ENCODE measurements at places on chromosomes 11 and 22.

DNA sequence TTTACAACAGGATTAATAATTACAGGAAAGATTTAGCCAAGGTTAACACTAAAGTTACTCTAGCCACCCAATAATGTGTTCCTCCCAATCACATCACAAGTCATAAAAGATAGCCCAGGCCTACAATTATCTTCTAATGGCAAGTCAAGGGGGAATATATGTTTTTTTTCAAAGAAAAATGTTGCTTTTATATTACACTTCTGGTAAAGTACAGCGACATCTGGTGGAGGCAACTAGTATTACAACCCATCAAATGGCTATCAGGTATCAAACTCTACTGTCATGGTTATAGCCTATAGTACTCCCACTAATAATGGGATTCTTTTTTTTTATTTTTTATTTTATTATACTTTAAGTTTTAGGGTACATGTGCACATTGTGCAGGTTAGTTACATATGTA is 71.8 kb downstream of the XRRA1 start:
- no peak for DNase-seq

DNA sequence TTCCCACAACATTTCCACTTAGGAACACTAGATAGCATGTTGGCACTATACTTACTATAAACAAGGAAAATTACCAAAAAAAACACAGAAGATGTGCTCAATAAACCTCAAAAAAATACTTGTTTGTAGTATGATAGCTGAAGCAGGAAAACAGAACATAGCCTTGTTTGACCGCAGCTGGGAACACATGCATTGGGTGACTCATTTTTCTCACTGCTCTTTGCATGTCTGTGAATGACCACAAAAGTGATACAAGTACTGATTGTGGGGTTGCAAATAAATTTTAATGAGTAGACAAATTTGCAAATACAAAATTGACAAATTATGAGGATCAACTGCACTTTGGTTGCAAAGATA is 22.8 kb upstream of the GUCY1A2 start:
- DNase-seq, result peak; percentile 91

DNA sequence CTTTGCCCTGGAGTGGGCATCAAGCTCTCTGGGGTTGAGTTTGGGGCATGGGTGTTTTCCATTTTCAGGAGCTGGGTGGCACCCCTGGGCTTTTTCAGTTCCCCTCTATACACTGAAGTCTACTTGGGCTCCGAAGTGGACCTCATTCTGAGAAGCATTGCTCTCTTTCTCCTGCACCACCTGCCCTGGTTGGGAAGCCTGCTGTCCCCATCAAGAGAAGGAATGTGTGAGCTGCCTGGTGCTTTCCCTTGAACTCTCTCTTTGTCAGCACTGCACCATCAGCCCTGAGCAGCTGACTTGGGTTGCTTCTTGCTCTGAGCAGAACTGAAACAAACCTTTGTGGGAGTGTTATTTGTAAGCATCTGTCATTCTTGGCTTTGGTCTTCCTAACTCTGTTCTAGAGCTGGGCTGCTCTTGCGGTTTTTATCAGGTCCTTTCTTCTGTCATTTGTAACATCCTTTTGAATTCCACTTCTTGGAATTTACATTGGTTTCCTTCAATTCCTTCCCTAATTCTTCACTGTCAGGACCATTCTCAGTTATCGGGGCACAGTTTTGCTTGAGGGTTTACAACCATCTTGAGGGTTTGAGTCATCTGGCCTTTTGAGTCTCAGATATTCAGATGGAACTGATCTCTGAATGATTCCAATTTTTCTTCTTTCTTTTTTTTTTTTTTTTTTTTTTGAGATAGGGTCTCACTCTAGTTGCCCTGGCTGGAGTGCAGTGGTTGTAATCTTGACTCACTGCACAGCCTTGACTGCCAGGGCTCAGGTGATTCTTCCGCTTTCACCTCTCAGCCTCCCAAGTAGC is 20.5 kb downstream of the UBE2L3 start:
- DNase-seq, result peak; percentile 85

GRCh38 chr11:72848846-72849466 is 34.7 kb downstream of the ATG16L2 start:
- no peak for DNase-seq

- no peak for DNase-seq
Observed at GRCh38 chr22:38745676-38746460, 9.9 kb downstream of the SUN2 start.

DNA sequence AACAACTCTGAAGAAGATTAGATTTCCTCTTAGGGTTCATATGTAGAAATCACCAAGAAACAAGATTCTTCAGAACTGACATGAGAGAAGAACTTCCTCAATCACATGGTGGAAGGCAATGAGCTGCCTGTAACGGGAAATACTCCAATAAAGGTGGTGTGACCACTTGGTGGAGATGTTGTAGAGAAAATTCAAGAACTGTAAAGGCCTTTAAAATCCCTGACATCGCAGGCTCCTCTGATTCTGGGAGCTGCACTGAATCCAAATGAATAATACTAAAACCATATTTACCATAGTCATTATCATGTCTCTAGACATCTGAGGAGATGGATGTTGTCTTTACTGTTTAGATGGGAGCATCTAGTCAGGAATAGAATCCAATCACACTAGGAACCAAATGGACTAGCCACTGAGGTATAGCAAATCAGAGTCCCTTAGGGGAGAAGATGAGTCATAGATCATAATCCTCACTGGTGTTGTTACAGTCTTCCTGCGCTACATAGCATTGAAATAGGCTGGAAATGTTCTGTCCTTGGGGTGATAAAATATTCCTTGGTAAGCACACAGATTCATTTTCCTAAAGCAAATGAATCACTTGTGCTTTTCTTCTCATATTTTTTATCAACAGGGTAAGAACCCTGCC is 321.6 kb upstream of the TENM4 start:
- peak; percentile 59 for DNase-seq

- no peak for DNase-seq
Observed at GRCh38 chr11:120122924-120123683, 14.8 kb downstream of the TRIM29 start.

- DNase-seq, result no peak
Observed at GRCh38 chr22:41446057-41446501, 522 bp downstream of the TOB2 start.

GRCh38 chr11:64712430-64713015 is 10.5 kb downstream of the NRXN2 start:
- no peak for DNase-seq

DNA sequence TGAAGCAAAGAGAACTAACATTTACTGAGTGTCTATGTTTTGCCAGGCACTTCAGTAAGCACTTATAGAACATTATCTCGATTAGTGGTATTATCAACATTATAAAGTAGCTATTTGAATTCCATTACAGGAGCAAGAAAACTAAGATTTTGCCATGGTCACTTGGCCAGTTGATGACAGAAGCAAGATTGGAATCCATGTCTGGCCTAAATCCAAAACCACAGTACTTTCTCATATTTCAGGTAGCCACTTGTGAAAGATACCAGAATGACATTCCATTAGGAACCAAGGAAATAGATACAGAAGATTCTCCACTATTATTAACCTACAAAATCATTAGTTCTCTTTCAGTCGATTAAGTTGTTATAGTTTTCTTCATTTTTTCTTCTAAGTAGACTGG is 691.0 kb upstream of the API5 start:
- DNase-seq, result no peak

DNA sequence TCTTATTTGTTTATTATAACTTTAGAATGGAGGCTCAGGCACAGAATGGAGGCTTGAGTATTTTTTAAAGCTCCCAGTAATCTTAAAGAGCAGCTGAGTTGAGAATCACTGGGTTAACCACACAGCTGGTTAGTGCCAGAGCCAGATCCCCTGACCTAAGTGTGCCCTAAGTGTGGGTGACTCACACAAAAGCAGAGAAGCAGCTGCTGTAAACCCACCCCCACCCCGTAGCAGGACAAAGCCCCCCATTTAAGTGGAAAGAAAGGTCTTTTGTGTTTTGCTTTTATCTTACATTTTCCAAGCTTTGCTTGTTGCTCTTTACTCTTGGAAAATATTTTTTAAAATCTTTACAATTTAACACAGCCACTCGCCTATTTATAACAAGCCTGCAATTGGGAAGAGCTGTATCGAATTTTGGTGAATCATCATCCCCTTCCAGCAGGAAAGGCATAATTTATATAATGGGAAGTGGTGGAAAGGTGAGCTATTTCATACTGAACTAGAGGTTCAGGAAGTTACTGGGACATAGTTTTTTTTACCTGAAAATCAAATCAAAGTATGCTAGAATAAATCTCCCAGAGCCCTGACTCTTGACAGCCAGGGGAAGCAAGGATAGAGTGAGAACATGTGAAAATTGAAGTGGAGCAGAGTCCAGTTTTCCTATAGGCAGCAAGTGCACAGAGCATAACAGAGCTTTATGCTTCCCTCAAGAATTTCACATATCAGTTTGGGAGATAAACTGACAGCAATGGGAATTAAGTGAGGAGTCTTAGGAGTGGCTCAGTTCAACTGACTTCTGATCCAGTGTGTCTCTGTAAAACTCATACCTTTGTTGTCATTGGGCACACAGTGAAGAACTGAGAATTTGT is 405.7 kb downstream of the AASDHPPT start:
- DNase-seq, result peak; percentile 56

DNA sequence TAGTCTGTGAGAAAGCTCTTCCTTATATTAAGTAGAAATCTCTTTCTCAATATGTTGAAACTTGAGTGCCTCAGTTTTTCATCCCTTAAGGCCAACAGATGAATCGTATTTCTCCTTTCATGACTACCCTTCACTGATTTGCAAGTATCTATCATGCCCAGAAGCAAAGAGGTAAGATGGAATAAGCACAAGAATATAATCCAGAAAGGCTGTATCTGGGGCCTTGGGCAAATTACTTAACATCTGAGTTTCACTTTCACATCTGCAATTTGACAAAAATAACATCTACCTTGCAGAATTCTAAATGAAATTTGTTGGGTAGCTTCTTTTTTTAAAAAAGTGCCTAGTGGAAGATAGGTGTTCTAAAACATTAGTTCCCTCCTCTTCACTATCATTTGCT is 552.4 kb upstream of the ANO5 start:
- DNase-seq, result no peak

- DNase-seq, result peak; percentile 57
Observed at GRCh38 chr22:21074102-21074715, 28.5 kb downstream of the LRRC74B start.

GRCh38 chr11:131413217-131413616 is 42.8 kb downstream of the NTM start:
- no peak for DNase-seq

- DNase-seq, result peak; percentile 86
Observed at GRCh38 chr22:30609260-30610185, 2.5 kb downstream of the TCN2 start.

GRCh38 chr11:76768909-76769560 is 14.1 kb upstream of the TSKU start:
- peak; percentile 81 for DNase-seq

DNA sequence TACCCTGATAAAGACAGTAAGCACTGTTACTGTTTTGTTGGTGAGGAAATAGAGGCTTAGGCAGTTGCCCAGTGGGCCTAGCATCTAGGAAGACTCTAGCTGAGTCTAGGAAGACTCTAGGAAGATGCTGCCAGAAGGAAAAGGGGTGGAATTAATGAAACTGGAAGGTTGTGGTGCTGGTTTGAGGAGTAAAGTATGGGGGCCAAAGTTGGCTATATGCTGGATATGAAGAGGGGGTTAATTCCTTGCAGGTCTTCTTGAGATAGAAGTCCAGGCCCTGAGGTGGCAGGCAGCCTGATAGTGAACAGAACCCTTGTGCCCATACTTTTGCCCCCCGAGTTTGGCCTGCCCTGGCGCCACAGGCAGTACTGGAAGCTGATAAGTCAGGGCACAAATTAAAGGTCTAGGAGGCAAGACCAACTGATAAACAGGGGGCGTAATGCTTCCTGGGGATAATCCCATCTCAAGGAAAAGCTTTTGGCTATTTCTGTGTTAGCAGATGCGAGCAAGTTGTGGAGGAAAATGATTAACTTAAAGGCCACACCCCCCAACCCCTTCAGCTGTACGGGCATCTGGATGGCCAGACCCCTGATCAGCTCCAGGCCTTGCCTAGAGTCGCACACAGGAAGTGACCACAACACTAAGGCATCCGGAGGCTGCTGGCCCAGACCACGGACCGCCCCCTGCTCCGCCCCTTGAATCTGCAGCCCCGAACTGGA is 3.1 kb downstream of the ILK start:
- peak; percentile 89 for DNase-seq

GRCh38 chr11:130728185-130729180 is 187.8 kb downstream of the SNX19 start:
- no peak for DNase-seq

GRCh38 chr11:95716266-95716665 is 73.3 kb downstream of the FAM76B start:
- DNase-seq, result no peak

GRCh38 chr22:37672920-37673455 is 2.4 kb upstream of the LGALS1 start:
- DNase-seq, result no peak

GRCh38 chr11:16178273-16178672 is 178.1 kb downstream of the SOX6 start:
- no peak for DNase-seq

DNA sequence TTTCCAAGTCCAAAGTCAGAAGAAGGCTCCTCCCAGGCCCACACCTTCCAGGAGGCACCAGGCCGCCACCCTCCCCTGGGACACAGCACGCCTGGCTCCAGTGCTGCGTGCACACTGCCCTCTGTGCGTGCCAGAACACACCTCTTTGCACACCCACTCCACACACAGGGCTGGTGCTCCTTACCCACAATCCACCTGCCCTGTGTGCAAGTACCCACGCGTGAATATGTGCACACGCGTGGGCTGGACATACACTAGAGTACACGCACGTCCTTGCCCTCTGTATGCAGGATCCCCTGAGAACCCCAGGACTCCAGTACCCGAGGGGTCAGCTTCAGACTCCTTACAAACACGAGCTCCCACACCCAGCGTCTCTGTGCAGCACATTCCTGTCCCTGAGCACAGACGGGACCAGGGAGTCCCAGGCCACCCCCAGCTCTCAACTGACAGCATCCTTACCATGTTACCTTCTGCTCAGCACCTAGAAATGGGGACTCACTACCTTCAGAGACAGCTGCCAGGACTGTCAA is 2.8 kb downstream of the DUSP8 start:
- no peak for DNase-seq

DNA sequence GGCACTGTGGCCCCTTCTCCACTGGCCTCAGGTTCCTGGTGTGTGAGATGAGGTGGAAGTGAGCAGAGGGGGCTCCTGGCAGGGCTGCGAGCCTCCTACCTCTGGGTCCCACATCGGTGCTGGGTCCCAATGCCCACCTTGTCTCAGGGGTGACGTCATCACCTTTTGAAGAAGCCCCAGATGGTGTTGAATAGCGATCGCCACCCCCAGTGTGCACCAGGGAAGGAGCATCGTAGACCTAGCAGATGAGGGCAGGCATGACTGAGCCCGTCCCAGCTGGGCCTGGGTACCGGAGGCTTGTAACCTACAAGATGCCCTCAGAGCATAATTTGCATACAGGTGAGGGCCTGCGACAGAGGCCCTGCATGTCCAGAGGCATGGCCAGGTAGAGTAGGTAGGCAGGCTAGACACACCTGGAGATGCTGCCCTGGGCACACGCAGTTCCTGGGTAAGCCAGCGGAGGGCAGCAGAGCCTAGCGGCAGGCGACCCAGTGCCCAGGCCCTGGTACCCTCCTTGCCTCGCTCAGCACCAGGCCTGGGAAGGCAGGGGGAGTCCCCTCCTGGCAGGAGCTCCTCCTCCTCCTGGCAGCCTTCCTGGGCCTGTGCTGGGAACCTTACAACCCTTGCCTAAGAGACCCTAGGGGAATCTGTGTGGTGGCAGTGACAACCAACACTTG is 52.5 kb downstream of the TPCN2 start:
- DNase-seq, result peak; percentile 71

- DNase-seq, result peak; percentile 60
Observed at GRCh38 chr11:34360046-34360445, 2.2 kb upstream of the ABTB2 start.

- DNase-seq, result no peak
Observed at GRCh38 chr11:47243454-47243853, 5.2 kb downstream of the ACP2 start.

- DNase-seq, result no peak
Observed at GRCh38 chr11:120945042-120945441, 78.9 kb upstream of the TBCEL start.
